ENCODE measurements at places on chromosomes 12 and 14. TPM values are rescaled to one million over a fixed set of nuclear protein-coding genes. Genes with fewer than 3 reads are reported as not detected.

PYM1 gene
- 32.8 TPM for total RNA-seq

RPGRIP1 gene
- total RNA-seq = not detected

HOXC10 gene
- 0.43 TPM for total RNA-seq

- no peak for DNase-seq
Observed at GRCh38 chr12:19623751-19624399, 184.6 kb downstream of the AEBP2 start.

DNA sequence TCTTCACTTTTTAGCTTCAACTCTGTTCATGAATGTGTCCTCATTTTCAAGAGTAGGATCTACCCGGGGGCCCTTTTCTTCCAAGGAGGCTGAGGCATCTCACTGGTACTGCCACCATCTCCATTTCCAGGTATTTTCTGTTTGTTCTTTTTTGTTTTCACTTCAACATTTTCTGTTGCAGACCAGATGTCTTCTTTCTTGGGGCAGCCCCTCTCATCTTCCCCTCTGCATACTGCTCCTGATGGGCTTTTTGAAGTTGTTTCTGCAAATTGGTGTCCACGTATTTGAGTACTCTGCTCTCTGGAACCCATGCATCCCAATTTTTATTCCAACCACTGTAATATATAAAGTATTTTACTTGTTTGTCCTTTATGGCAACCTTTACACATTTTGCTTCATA, 66.5 kb downstream of the LRP6 start:
- no peak for DNase-seq
